ENCODE measurements at places on chromosomes 3 and 15.
A peak's percentile ranks its signal among the peaks of the same experiment; 100 is the strongest.

GRCh38 chr3:23262766-23263165 lies 59.6 kb downstream of the UBE2E2 start:
- no peak for DNase-seq

- DNase-seq, result no peak
These were observed 10.7 kb downstream of the EHD4 start for GRCh38 chr15:41961595-41962202.

- no peak for DNase-seq
These were observed 93.9 kb downstream of the EOMES start for GRCh38 chr3:27628026-27628750.

DNA sequence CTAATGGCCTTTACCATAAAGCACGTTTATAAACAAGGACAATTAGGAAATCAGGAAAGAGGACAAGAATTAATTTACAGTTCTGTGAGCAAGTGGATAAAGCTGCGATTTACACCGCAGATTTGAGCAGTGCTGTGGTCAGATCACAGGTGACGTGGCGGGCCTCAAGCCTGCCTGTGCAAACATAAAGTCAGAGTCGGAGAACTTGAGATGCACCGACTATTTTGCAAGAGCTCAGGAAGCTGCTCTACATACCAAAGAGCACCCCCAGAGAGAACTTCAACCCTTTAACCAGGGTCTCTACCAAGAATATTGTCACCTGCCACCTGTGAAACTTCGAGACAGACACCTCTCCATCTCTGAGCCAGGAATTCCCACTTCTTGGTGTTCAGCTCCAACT lies 35.7 kb downstream of the MECOM start:
- no peak for DNase-seq

GRCh38 chr3:197491923-197492664 lies 63.7 kb downstream of the BDH1 start:
- DNase-seq, result no peak

- no peak for DNase-seq
These were observed 70.4 kb downstream of the GJD2 start for GRCh38 chr15:34684351-34684750.

DNA sequence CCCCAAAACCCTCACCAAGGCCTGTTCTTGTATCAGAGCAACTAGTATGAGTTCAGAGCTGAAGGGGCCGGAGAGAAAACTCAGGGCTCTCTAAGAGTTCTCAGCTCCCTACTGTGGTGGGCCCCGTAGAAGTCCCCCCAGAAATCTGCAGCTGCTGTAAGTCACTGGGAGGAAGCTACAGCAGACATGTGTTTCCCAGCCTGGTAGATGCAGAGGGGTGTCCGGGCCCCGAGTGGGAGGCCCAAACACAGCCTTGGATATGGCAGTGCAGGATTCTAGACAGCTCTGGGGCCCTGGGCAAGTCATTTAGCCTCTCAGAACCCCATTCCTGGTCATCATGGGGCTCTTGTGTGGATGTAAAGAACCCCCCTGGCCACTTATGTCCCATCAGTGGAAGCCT lies 39.2 kb upstream of the CSPG4 start:
- peak; percentile 24 for DNase-seq

GRCh38 chr15:62770752-62771151 lies 271.8 kb upstream of the TPM1 start:
- DNase-seq, result no peak

DNA sequence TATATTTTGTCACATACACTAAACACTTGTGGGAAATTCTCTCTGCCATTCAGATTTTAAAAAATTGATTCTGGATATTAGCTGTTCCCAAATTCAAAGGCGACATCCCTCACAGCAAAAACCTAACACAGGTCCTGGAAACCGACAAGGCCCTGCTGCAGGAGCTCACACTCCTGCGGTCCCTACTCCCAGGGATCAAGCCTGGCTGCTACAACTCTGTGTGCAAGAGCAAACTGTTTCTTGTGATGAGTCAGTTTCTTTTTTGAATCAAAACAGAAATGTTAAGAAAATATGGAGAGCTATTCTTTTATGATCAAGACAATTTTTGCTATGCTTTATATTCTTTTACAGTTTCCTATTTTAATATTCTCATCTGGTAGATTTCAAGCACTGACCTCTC lies 51.0 kb upstream of the TJP1 start:
- DNase-seq, result no peak

All from left lobe of liver (tissue), 2 donors.